Activated CD4-positive, alpha-beta T cell treated with anti-CD3 and anti-CD28 coated beads, Interleukin-2, amount 50 U/mL, for 48 hours (primary cell): ENCODE measurements at places on chromosomes 7 and 10.

GRCh38 chr10:77637532-77638320, at the start of gene KCNMA1:
Gene KCNMA1, minus strand, starts transcription at chr10:77637808.
- DNase-seq, result no peak

- DNase-seq, result no peak
These were observed 53.3 kb downstream of the NT5C2 start for GRCh38 chr10:103139803-103140202.

DNA sequence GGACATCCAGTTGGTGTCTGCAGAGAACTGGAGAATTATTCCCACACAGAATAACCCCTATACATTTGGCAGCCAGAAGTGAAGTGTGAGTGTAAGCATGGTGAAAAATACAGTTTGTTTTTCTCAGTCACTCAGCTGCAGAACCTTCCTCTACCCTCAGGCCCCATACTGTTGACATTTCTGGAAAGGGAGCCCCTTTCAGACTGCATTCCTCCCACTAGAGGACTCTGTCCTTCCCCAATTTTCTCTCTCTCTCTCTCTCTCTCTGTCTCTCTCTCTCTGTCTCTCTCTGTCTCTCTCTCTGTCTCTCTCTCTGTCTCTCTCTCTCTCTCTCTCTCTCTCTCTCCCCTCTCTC, 86.8 kb upstream of the STEAP1B start:
- DNase-seq, result no peak

GRCh38 chr7:98745722-98746318, 124.0 kb downstream of the TMEM130 start:
- DNase-seq, result peak; percentile 82

GRCh38 chr7:138316421-138317043, 143.5 kb upstream of the TRIM24 start:
- DNase-seq, result no peak

GRCh38 chr10:104862-105565, 30.2 kb upstream of the ZMYND11 start:
- DNase-seq, result no peak

DNA sequence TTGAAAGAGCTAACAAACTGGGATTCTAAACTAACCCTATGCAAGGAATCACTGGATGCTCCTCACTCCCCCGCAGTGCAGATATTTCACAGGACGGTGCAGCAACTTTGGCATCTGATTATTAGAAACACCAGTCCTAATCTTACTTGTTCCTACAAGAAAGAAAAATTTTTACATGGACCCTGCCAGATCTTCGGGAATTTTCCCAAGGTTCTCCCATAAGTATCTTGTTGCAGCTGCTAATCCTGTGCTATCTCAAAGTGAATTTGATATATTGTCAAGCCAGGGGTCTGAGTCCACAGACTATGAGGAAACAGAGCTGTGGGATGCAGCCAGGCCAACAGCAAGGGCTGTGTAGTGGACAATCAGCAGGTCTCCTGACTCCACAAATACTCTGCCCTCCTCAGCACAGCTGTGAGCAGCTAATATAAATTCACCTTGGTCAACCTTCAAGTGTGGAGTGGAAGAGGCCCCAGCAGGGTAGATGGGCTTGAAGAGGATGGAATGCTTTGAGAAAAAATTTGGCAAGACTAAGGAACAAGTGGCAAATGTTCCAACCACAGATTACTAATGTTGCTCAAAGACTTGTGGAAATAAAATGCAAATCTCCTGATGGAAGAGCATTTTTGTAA, 25.6 kb downstream of the VSTM4 start:
- DNase-seq, result no peak

- DNase-seq, result no peak
These were observed 14.0 kb downstream of the MKLN1 start for GRCh38 chr7:131341690-131342089.

GRCh38 chr7:79425665-79426064, 27.8 kb downstream of the MAGI2 start:
- no peak for DNase-seq

GRCh38 chr10:122513053-122513452, 47.5 kb upstream of the DMBT1 start:
- no peak for DNase-seq

DNA sequence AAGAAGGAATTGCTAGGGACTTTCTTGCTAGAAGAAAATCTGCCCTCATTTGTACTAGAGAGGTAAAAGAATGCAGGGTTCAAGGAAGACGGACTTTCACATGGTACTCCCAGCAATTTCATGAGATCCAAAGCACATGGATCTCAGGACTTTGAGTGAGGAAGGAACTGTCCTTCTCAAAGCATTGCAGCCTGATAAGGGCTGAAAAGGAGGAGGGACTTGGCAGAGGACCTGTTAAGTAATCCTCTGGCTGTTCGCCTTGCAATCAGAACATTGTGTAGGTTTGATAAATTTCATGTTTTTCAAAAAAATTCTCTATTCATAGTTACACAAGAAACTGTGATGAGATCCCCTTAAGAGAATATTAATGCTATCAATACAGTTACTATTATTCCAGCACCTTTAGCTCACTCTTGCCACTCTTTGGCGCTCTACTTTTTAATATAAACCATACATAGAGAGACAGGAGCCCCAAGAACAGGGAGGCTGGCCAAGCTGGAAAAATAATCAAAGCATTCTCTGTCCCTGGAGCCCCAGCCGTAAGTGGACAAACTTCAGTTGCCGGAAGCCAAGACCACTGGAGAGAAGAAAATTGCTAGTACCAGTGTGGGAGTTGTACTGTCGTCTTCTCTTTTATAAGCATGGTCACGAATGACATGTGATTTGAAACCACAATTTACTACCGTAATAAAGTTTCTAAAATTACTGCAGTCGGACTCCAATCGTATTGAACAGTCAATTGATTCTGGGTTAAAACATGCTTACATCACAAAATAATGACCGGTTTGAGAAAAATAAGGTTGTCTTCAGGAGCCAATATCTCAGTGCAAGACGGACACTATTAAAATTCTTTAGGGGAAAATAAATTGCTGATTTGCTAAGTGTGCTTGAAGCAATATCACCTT, 424.4 kb downstream of the SDK1 start:
- no peak for DNase-seq

DNA sequence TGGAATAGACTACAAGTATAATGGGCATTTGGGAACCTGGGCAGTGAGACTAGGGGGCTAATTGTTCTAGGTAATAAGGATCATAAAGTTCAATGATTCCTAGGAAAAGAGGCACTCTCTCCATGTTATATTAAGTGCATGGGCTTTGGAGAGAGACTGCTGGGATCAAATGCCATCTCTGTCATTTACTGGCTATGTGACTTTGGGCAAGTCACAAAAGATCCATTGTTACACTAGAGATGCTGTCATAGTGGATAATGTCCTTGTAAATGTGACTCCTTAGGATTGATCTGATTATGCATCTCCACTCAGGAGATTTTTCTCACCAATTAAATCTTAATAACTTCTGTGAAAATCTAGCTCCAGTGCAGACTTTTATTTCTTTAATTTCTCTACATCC, 156.3 kb upstream of the CACNA2D1 start:
- DNase-seq, result no peak

- DNase-seq, result no peak
These were observed 959 bp upstream of the ATRNL1 start for GRCh38 chr10:115092258-115092554.

GRCh38 chr10:31215052-31215451, 104.0 kb upstream of the ZEB1 start:
- DNase-seq, result no peak

- no peak for DNase-seq
These were observed 347.9 kb upstream of the MEOX2 start for GRCh38 chr7:16034353-16034752.
